ENCODE measurements at places on chromosomes 1 and 21.

DNA sequence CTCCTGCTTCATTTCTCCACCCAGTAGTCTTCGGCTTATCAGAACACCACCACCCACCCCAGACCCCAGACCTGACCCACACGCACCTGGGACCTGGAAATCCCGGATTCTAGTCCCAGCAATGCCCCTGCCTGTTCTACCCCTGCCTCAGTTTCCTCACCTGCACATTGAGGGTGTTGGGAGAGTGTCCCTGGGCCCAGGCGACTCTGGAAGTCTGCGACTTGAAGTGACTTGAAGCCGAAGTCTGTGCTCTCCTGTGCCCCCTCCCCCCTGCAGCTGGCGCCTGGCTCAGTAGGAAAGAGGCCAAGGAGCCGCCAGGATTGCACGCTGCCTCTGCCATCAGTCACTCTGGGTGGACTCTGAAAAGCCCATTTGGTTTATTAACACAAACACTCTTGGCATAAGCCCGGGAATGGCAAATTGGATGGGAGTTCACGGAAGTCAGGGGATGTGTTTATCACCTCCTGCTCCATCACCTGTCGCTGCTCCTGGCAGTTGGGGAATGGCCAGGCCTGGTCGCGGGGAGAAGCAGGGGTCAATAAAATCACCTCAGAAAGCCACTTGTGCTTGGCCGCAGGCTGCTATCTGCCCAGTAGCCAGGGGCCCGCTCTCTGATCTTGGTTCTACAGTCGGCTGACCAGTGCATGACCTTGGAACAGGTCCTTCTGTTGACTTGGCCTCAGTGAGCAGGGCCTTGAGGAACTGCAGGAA lies 132.7 kb downstream of the ACTL8 start:
- DNase-seq, result no peak

GRCh38 chr1:206792939-206793607 lies 20.8 kb upstream of the IL10 start:
- peak; percentile 82 for DNase-seq

DNA sequence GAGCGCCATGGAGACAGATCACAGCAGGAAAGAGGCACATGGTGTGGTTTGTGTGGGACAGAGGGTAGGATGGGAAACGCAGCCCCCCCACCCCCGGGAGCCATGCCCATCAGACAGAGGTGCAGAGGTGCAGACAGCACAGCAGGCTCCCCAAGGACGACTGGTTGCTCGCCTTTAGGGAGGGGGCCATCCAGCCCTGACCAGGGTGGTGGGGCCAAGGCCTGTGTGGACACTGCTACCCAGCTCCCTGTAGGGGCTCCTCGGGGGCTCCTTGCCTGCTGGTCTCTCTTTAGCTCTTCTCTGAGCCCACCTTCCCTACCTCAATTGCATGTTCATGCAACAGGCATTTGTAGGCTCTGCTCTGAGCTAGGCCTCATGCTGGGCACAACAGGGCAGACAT lies 3.7 kb downstream of the KCNAB2 start:
- no peak for DNase-seq

DNA sequence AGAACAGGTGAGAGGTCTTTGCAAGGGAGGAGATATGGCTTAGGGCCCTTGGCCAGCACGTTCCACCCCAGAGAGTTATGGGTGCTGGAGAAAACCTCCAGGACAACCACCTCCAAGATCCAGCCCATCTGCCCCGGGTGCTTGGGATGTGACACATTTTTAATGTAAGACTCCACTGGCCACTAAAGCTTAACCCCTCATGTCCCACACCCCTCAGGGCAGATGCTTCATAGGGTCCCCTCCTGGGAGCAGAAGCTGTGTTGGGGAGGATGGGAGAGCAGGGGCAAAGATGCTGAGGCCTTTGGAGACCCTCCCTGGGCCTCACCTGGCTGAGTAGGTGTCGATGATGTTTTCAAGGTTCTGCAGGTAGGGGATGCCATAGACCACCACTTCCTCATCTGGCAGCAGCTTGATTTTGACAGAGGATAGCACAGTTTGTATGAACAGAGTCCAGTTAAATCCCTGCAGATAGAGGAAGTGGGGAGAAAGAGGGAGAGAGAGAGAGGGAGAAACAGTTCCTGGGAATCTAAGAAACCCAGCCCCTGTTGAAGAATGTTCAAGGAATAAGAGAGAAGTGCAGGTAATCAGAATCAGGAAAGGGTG lies 11.9 kb downstream of the PRXL2B start:
- no peak for DNase-seq

- DNase-seq, result no peak
These were observed 99.0 kb upstream of the LBR start for GRCh38 chr1:225526878-225527277.

DNA sequence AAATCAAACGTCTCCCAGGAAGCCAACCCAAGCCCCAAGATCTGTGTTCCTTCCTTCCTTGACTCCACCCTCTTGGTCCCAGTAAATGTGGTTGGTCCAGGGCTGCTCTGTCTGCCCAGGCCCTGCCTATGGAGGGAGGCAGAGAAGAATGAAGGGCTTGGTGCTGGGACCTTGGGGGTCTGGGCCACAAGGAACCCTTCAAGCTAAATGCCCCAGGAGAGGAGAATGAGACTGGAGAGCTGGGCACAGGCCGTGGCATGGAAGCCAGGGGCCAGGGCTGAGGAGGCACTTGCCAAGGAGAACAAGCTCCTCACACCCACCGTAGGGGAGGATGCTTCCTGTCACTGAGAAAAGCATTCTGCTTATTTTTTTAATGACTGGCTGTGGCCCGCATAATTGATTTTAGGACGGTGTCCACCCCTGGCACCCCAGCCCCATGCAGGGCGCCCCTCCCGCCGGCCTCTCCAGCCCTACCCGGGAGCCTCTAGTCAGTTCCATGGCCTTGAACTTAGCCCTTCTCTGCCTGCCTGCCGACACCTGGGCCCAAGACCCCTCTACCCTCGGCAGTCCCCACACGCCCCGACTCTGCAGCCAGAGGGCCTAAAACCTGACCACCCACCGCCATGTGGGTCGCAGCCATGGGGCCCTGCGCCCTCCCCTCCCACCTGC lies 889 bp downstream of the CLEC20A start:
- DNase-seq, result no peak

DNA sequence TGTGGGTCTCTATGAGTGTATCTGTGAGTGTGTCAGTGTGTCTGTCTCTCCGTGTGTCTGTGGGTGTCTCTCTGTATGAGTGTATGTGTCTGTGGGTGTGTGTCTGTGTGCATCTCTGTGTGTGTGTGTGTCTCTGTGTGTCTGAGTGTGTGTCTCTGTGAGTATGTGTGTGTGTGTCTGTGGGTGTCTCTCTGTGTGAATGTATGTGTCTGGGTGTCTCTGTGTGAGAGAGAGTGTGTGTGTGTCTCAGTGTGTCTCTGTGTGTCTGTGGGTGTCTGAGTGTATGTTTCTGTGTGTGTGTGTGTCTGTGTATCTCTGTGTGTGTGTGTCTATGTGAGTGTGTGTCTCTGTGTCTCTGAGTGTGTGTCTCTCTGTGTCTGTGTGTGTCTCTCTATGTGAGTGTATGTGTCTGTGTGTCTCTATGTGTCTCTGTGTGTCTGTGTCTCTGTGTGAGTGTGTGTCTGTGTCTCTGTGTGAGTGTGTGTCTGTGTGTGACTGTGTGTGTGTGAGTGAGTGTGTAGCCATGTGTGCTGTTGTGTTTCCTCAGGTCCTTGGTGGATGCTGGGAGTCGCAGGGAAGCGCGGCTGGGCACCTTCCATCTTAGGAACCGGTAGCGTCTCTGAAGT lies 33.0 kb downstream of the DHRS3 start:
- DNase-seq, result no peak

DNA sequence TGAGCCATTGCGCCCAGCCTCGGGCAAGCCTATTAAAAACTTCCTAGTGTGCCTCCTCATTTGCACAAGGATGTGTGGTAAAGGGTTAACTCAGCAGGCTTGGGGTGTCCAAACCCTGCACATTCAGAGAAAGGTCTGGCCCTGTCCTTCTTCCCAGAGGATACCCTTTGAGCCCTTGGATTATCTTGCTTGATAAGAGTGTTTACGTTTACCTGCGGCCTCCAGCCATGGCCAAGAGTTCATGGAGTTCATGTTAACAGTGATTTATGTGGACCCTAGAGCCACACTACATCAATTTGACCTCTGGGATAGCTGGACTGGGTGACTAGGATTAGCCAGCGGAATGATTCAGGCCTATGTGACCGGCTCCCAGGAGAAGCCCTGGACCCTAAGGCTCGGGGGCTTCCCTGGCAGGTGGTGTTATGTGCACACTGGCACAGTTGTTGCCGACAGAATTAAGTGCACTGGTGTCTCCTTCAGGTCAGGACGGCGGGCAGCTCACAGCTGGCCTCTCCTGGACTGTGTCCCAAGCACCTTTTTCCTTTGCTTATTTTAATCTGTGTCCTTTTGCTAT lies 7.7 kb upstream of the TCP10L start:
- no peak for DNase-seq

DNA sequence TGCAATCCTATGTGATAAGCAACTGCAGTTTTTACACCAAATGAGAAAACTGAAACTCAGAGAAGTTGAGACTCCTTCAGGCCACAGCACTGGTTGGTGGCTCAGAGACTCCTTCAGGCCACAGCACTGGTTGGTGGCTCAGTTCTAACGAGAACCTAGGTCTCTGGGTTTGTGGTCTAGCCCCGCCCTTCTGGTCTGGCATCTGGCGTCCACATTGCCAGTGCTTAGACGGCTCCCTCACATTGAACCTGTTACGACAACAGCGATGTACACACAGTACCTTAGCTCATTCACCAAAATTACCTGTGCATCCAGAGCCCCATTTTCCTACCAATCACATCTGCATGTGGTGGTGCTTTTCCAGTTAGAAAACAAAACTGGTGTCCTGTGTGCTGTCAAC lies 66.1 kb downstream of the NID1 start:
- peak; percentile 68 for DNase-seq

DNA sequence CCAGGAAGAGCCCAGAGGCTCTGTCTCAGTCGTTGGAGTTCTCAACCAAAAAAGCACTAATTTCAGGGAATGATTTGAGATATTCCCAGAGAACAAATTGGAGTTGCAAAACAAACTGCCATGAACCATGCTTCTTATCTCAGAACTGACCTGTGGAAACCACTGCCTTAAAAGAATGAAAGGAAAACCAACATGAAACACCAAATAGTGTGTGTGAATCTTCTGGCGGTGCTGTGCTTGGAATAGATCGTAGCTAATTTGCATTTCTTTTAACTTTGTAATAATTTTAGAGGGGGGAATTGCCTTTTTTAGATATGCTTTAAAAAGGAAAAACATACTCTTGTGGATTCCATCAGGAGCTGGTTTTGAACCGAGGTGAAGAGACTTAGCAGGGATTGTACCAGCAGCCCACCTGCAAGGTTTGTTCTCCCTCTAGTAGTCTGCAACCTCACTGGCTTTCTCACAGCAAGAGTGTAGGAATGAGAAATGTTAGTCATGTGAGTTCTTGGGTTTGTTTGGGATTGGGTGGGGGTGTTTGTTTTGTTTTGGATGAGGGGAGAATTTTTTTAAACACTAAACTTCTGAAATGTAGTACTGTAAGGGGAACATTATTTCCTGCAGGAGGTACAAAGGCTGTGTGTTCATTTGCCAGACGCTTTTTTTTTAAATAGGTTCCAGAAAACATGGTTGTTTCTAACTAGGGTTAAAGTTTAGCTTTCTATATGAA lies 45.7 kb upstream of the ANGPTL1 start:
- DNase-seq, result no peak

- no peak for DNase-seq
These were observed 233.3 kb upstream of the C1orf174 start for GRCh38 chr1:4133297-4133938.

GRCh38 chr1:26237230-26237966 lies 3.4 kb downstream of the CEP85 start:
- DNase-seq, result no peak

DNA sequence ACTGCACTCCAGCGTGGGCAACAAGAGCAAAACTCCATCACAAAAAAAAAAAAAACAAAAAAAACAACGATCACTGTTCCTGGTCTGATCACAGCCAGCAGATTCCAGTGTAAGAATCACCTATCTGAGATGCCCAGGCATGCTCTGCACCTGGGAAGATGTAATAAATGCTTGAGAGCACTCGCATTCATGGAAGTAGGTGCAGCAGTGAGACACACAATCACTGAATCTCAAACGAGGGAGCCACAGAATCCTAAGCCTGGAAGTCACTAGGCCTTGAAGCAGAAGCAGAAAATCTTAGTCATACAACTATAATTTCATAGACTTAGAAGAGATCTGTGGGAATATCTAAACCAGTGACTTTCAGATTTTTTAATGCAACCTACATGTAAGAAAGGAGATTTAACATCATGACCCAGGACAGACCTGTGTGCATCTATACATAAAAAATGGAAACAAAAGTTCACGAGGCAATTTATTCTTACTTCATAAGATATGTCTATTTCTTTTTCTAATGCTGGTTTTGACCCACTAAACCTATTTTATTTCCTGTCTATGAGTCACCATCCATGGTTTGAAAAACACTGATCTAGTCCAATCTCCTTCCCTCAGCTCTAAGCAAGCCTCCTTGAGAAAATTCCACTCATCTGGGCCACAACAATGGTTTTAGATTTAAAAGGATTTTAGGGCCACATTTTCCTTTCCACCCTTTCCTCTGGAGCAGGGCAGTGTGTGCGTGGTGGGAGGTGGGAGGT lies 30.4 kb downstream of the RIMS3 start:
- no peak for DNase-seq

DNA sequence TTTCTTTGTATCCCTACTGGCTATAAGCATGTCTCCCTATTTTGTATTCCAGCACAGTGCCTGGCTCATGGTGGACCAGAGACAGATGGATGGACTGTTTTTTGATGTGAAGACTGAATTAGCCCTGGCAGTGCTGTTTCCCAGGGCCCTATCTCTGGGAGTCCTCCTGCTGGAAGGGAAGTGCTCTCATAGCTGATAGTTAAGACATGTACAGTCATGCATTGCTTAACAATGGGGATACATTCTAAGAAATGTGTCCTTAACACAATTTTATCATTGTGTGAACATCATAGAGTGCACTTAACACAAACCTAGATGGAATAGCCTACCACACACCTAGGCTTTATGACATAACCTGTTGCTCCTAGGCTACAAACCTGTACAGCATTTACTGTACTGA lies 21.1 kb downstream of the TLCD4 start:
- no peak for DNase-seq

DNA sequence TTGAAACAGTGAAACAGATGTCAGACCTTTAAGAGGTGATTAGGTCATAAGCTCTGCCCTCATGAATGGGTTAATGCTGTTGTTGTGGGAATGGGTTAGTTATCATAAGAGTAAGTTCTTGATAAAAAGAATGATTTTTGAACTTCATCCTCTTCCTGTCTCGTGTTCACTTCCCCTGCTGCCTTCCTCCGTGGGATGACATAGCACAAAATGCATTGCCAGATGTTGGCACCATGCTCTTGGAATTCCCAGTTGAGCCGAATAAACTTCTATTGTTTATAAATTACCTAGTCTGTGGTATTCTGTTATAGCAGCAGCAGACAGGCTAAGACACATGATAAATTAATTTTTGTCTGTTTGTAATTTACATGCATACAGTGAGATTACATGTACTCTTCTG lies 112.0 kb upstream of the LRRC7 start:
- no peak for DNase-seq

GRCh38 chr1:160778976-160779375 lies 17.0 kb upstream of the LY9 start:
- no peak for DNase-seq

- peak; percentile 60 for DNase-seq
These were observed 22.9 kb downstream of the ATP2B4 start for GRCh38 chr1:203649551-203649998.
